Lower leg skin (tissue), 4 donors: ENCODE measurements at places on chromosomes 6 and 20. TPM values are rescaled to one million over a fixed set of nuclear protein-coding genes. Genes with fewer than 3 reads are reported as not detected.
A peak's percentile ranks its signal among the peaks of the same experiment; 100 is the strongest.

GRCh38 chr6:85137865-85138264, 312.0 kb upstream of the NT5E start:
- no peak for DNase-seq

- no peak for DNase-seq
Measured at GRCh38 chr6:1423578-1423977, 34.2 kb downstream of the FOXF2 start.

GRCh38 chr6:108260126-108260808, 573 bp downstream of the SNX3 start:
- peak; percentile 47 for DNase-seq

DNA sequence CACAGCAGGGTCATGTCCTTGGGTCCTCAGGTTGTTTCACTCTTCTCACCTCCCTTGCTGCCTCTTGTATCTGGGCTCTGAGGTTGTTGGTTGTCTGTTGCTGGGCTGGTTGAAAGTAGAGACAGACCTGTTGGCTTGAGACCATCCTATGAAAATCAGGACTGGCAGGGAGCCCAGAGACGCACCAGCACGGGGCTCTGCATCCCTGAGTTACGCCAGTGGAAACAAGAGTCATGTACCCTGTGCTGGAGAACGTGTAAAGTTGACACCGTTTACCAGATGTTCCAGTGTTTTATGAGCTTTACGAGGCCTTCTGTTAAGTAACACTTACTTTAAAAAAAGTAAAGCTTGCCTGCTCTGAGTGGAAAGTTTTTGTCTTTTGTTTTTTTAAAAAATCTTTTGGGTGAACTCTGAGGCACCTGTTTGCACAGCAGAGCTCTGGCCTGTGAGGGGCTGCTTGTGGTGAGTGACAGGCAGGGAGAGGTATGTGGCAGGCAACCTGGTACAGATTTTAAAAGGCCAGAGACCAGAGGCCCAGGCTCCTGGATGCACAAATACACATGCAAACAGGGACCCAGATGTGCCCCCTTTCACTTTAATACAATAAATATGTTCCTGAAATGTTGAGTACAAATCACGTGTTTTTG, 260.0 kb upstream of the SUPT3H start:
- no peak for DNase-seq

GRCh38 chr6:151067684-151068596, 171.8 kb upstream of the AKAP12 start:
- DNase-seq = peak; percentile 47

DNA sequence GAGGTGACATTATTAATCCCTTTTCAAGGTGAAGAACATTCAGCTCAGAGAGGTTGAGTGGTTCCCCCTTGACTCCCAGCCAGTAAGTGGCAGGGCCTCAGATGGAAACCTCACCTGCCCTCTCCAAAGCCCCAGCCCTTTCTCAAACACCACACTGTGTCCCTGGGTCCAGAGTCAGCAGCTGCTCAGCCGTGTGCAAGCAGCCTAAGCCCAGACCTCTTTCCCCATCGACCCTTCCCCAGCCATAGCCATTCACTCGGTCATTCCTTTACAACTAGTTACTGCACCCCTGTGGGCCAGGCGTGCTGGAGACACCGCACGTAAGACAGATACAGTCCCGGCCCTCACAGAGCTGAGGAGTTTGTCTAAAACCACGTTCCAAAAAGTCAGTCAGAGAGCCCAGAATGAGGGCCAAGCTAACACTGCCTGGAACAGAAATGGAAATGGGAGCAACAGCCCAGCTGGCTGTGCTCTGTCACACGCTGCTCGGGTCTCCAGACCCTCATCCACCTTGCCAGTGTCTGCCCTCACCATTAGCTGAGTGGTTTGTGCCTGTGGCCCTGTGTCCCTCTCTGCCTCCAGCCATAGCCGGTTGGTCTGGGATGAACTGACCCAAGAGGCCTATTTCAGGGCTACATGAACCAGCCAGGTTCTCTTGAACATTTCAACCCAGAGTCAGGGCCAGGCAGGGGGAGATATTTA, 29.6 kb downstream of the ZC3H12D start:
- no peak for DNase-seq

GRCh38 chr6:131116755-131117360, 18.4 kb upstream of the AKAP7 start:
- no peak for DNase-seq

DNA sequence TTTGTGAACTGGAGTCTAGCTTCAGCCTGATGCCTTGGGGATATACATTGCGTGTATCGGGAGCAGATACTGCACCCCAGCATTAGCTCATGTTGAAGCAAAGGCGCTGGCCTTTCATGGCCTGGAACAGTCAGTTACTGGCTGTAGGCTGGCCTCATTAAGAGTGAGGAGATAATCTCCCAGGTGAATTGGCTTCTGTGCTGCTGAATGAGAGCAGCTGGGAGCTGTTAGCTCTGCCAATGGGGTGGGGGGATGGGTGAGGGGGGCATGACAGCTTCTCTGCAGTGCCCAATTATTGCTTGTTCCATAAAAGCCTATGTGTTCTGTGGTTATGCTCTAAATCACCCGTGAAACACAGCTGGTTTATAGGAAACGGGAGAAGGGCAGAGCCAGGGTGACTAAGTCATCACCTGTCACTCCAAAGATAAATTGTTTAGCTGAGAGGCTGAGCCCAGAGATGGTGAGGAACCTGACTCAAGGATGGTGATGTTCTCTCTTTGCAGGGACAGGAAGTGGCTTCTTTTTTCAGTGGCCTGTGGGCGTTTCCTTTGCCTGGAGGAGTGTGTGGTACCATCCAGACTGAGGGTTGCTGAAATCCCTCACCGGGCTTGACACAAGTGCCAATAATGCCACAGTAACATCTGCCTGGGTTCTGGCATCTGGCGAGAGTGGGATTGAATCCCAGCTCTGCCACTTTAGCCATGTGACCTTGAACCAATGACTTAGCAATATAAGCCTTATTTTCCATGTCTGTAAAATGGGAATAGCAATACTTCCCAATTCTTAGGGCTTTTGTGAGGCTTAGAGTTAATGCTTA, 170.8 kb downstream of the BCAS1 start:
- DNase-seq = peak; percentile 44

DNA sequence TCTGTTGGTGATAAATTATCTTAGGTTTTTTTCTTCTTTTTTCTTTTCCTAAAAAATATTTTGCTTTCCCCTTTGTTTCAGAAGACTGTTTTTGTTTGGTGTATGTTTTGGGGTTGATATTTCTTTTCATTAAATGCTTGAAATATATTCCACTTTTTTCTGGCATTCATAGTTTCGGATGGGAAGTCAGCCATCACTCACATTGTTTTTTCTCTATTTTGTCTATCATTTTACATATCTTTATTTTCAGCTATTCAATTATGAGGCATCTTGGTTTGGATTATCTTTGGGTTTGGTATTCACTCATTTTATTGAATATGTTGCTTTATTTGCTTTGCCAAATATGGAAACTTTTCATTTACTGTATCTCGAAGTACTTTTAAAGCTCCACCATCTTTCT, 600.5 kb upstream of the EYS start:
- no peak for DNase-seq

- DNase-seq = no peak
Measured at GRCh38 chr6:12791371-12791770, 74.8 kb downstream of the PHACTR1 start.

DNA sequence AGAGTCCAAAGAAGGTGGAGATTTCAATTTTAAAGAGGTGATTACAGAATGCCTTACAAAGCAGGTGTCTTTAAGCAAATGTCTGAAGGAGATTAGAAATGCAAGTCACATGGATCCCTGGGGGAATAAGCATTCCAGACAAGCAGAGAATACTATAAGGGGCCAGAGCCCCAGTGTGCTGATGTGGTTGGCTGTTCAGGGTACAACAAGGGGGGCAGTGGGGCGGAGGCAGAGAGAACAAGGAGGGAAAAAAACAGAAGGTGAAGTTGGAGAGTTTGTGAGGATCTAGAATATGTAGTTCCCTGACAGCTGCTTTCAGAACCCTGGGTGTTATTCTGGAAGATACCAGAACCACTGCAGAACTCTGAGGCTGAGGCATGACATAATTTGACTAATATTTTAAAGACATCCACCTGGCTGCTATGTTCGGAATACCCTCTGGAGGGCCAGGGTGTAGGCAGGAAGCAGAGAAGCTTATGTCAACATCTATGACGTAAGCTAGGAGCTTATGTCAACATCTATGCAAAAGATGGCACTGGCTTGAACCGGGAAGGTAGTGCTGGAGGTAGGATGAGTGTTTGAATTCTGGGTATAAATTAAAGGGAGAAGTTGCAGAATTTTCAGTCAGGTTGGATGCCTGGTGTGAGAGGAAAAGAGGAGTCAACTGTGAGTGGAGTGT, 276.3 kb upstream of the AGPAT4 start:
- no peak for DNase-seq

CRIP3 gene
- total RNA-seq = not detected

NDUFAF4 gene
- 17.3 TPM for total RNA-seq

NMBR gene
- total RNA-seq = not detected

PBOV1 gene
- total RNA-seq = not detected

MYH7B gene
- total RNA-seq = 0.13 TPM

IPCEF1 gene
- 1.7 TPM for total RNA-seq

RNF39 gene
- 113 TPM for total RNA-seq

RGS17 gene
- total RNA-seq = 0.08 TPM

TMEM151B gene
- 0.10 TPM for total RNA-seq

PTK6 gene
- total RNA-seq = 72.9 TPM
